ENCODE measurements at places on chromosomes 6 and 20. TPM values are rescaled to one million over a fixed set of nuclear protein-coding genes. Genes with fewer than 3 reads are reported as not detected.

Gene MICB
- total RNA-seq, result 1.9 TPM

GRCh38 chr20:62132421-62132820 lies 10.1 kb downstream of the LSM14B start:
- peak; percentile 82 for DNase-seq

DNA sequence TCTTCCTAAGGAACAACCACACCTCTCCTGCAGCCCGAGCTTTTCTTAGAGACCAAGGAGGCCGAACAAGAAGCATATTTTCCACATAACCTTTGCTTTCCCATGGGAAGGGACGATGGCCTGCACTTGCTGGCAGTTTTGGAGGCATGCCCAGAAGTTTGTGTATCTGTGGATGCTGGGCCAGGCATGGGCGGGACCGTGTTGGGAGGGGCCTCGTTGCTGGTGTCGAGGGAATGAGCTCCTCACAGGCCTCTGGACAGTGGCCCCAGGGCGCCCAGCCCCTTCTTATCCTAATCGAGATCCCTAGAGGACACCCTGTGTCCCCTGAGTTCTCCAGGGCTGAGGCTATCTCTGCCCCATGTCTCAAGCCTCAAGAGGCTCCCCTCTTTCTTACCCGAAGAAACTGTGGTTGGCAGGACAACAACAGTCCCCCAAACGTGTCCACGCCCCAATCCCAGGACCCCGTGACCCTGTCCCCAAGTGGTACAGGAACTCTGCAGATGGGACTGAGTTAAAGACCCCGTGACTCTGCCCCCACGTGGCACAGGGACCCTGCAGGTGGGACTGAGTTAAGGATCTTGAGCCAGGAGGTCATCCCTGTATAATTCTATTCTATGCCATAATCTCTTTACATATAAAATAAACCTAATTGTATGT lies 99.5 kb upstream of the BHLHE23 start:
- no peak for DNase-seq

Gene ADGRG6
- total RNA-seq, result 2.3 TPM

DNA sequence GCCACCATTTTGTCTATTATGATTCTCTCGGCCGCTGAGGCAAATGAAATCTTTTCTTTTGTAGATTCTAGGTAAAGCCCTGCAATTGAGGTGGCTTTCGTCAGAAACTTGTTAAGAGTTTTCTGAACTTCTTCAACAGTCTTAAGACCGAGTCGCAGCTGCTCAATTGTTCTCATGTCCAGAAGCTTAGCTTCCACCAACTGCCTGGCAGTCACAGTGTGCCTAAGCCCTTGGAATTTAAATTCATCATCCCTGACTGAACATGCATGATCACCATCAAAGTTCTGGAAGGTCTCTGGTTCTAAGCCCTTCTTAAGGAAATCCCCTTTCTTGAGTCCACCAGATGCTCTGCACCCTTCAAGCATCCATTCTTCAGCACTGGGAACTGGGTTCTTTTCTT lies 25.7 kb downstream of the DST start:
- DNase-seq, result no peak

- no peak for DNase-seq
These were observed 882.7 kb upstream of the FLRT3 start for GRCh38 chr20:15220009-15220656.

Gene TAGAP
- total RNA-seq, result 0.75 TPM

Gene BPI
- total RNA-seq, result 0.40 TPM

Gene CYP39A1
- 5.9 TPM for total RNA-seq

DNA sequence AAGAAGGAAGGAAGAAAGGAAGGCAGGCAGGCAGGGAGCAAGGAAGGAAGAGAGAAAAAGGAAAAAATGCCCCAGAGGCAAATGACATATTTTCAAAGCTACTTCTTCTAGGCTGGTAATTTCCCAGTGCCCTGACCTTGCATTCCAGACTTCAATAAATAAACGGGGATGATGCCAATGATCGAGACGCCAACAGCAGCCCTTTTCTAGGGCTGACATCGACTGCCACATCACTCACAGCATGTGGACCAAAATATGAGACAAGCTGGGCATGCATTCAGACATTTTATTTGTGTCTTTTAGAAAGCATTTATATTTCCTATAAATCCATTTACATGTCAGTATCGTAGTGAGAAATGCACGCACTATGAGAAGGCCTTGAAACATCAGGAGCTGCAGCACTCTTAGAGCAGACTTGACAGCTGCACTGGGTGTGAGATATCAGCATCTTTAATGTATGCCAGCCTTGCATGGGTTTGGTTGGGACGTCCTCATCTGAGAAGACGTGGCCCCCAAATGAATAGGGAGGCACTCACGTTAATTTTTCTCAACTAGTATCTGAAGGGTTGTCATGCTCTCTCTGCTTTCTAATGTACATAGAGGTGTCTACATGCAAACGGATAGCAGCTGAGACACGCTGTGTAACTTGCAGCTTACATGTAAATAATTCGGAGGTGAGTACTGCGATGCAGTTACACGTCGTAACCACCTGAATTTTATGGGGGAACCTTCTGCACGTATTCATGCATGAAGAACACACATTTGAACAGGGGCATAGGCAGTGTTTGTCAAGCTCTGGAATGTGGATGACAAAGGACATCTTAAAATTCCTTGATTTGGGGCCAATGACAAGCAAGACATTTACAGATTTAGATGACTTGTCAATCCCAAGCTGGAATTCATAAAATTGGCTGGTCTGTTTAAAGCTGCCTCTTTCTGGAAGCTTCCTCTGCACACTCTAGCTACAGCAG lies 149.1 kb upstream of the AGPAT4 start:
- DNase-seq, result no peak

- no peak for DNase-seq
These were observed 125.0 kb upstream of the RPS6KA2 start for GRCh38 chr6:166752097-166752496.

- no peak for DNase-seq
These were observed 61.2 kb upstream of the HBS1L start for GRCh38 chr6:135115834-135116233.
